NCI-H446 (cell line): ENCODE measurements at places on chromosomes 3 and 15.

- DNase-seq: no peak
These were observed 1.6 kb upstream of the MTHFS start for GRCh38 chr15:79898369-79898768.

- DNase-seq: no peak
These were observed 16.8 kb upstream of the CADPS start for GRCh38 chr3:62892045-62892444.

GRCh38 chr15:37537802-37538201 lies 396.6 kb upstream of the TMCO5A start:
- DNase-seq: no peak

DNA sequence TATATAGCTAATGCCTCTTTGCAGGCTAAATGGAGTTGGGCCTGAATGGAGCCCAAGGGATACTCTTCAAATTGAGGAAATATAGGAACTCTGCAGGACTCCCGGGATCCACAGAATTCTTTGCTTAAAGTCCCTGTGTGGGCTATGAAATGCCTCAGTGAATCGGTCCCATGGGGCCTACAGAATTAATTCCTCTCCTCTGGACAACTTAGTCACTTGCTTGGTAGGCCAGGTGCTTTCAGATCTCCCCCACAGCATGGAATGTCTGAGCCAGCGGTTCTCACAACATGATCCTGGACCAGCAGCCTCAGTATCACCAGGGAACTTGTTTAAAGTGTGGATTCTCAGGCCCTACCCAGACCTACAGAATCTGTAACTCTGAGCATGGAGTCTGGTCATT lies 15.1 kb upstream of the PRICKLE2 start:
- no peak for DNase-seq

GRCh38 chr3:112136959-112137693 lies 4.1 kb upstream of the GCSAM start:
- no peak for DNase-seq

DNA sequence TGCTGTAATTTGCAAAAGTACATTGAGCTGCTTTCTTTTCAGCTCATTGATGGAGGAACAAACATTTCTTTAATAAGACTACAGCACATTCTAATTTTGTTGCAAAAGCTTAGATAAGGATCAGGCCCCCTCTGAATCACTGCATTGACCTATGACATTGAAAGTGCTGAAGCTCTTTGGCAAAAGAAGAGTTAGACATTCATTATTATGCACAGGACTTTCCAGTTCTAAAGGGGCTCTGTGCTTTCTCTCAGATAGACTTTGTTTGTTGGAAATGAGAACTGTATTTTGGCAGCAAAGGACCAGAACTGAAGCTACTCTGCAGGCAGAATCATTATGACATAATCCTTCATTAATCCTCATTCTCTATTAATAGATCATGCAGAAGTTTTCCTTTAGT lies 252.9 kb upstream of the SOX2 start:
- DNase-seq: no peak

DNA sequence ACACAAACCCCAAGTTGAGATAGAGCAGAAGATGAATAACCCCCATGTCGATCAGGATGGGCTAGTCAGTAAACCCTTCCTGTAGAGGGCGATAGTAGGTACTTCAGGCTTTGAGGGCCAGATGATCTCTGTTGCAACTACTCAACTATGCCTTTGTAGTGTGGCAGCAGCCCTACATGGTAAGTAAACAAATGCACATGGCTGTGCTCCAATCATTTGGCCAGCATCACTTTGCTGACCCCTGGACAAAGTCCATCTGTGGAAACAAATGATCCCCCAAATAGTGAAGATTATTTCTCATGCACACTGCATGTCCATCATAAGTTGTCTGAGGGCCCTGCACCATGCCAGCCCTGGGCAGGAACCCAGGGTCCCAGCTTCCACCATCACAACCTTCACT lies 402.2 kb upstream of the PROK2 start:
- no peak for DNase-seq

DNA sequence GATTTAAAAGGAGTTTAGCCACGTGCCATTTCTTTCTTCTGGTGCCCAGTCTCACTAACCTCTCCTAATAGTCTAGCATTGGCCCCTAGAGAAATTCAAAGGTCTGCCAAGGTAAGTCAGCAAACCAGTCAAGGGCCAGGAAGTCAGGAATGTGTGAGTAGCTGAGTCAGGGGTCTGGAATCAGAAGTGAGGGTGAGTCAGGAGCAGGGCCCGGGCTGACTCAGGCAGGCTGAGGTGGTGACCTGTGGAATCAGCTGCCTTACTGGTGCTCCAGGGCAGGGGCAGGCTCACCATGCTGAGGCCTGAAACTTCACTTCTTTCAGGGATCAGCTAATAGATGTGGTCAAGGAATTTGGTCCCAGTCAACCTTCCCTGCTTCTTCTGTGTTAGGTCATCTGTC lies 105.8 kb upstream of the MYZAP start:
- DNase-seq: no peak

DNA sequence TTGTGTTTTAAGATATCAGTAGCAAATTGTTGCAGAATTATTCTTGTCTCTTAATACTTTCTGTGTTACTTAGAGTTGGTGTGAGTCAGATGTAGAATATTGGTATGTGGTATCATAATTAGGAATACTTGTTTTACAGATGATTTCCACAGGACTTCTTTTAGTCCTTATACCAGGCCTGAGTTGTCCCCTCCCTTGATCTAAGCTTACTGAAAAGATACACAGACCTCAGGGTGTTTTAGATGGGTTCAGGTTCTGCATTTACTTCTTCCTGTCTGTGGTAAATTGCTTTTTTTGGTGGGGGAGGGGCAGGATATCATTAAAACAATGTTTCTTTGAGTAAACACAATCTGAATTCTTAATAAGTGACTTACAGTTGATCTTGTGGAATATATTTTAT lies 14.2 kb downstream of the DZIP3 start:
- DNase-seq: no peak

DNA sequence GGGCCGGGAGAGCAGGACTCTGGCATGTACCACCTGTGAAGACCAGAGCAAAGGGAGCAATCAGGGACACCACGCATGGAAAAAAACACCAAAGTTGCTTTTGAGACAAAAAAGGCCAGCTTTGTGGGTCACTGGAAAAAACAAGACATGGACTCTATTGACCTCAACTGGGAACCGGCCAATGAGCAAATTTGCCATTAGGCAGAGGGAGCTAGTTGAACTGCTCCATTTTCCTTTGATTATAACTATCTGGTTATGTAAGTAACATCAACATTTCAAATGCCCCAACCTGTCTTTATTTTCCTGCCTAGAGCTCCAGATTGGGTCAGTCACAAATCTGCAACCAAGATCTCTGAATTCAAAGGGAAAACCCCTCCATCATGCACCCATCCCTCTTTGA lies 86.0 kb downstream of the ZNF385D start:
- DNase-seq: no peak

- DNase-seq: no peak
These were observed 5.0 kb downstream of the CHST13 start for GRCh38 chr3:126528800-126529541.

- DNase-seq: no peak
These were observed 186.9 kb downstream of the ARRDC4 start for GRCh38 chr15:98147415-98147814.

DNA sequence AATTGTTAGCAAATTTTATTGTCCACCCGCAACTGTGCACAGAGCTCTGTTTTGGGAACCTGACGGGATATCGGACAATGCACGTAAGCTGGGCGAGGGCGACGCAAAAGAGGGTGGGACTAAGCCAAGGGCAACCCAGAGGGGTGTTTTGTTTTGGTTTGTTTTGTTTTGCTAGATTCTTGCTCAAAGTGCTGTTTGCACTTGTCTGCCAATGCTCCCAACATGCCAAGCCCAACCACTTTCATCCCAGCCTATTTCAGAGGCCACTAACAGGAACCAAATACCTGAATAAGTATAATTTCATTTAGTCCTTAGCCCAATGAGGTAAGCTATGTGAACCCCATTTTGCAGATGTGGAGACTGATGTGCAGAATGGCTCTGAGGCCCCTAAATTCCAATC lies 9.7 kb upstream of the CMTM7 start:
- no peak for DNase-seq

GRCh38 chr3:112794622-112795172 lies 52.0 kb downstream of the CD200R1L start:
- DNase-seq: no peak

DNA sequence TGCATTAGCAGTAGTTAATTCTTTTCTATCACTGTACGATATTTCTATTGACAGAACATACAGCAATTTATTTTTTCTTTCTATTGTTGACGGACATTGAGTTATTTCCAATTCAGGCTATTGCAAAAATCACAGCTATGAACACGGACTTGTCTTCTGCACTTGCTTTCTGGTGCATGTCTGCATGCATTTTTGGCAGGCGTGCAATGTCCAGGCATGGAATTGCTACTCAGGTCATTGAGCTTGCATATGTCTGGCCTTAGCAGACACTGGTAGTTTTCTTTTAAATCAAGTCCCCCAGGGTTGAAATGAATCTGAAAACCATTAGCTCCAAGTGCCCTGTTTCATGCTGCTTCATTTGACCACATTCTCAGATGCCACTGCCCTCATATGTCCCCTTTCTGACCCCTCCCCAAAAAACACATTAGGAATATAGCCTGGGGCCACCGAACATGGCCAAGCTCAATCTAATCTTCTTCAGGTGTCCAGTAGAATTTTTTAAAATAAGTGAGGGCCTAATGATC lies 72.8 kb downstream of the LRIG1 start:
- no peak for DNase-seq

DNA sequence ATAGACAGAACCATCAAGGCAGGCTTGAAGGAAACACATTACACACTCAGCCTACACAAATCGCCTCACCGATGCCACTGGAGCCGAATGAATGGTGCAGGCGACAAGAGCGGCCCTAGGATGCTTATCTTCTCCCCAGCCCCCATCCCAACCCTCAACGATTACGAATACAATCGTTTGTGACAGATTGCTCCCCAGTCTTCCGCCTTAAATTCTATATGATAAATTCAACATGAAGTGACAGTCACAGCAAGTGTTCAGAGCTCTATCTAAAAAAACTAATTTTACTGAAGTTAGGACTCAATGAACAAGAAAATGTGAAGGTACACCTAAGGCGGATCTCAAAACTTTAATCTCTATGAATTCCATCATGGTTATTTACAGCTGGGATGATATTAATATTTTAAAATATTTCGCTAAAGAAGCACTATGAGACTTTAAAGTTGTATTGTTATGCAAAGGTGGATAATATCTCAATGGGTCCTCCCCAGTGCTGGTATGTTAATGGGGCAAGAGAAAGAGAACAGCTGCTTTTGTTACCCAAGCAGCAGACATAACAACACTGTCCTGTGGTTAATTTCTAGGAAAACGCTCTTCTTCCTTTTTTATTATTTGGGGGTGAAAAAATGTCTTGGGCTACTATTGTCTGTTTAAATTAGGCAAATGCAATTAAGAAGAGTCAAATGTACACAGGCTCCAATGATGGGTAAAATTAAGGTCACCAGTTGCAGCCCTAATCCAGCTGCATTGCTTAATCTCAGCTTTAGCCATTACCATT lies 147.6 kb upstream of the NR2F2 start:
- no peak for DNase-seq

DNA sequence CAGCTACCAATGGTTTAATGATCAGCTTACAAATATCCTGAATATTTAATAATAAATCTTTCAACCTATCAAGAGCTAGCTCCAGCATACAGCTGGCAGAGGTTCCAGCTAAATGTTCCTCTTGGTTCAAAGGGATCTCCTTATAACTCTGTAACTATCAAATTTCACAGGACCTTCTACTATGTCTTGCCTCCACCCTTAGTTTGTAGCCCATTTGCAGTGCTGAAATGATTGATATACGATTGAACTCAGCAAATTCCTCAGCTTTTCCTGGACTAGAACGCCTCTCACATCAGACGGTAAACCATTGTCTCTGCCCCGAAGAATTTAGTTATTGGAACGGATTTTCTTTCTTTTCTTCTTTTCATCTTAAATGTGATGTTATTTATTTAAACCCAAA lies 41.5 kb downstream of the CD200R1L start:
- DNase-seq: no peak

DNA sequence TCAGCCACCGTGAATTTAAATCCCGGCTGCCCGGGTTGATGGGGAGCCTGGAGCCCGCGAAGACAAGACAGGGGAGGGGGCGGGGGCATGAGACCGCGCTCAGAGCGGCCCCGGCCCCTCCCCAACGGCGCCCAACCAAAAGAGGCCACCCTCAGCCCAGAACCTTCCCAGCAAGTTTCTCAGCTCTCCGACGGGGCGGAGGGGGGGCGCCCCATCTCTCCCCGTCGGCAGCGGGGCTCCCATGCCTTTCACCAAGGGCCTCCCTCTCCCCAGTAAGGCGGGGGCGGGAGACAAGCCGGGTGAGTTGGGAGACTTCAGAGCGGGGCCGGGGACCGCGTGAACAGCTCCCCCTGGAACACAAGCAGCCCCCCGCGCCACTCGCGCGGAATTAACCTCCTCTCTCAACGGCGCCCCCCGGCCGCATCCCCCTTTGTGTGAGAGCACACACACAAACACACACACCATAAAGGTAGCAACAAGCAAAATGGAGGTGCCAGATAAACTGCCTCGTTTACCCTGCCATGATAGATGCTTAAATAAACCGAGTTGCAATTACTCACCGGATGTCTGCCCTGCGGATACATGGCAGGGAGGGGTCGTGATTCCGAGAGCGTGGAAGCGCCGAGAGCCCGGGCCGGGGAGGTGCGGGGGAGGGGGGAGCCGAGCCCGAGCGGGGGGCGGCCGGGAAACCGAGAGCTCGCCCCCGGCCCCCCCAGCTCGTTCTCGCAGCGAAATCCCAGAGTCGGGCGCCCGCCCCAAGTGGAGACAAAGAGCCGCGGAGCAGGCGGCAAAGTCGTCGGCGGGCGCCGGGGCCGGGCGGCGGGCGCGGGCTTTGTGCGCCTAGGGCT lies 1.3 kb downstream of the TLE3 start:
- DNase-seq: no peak

DNA sequence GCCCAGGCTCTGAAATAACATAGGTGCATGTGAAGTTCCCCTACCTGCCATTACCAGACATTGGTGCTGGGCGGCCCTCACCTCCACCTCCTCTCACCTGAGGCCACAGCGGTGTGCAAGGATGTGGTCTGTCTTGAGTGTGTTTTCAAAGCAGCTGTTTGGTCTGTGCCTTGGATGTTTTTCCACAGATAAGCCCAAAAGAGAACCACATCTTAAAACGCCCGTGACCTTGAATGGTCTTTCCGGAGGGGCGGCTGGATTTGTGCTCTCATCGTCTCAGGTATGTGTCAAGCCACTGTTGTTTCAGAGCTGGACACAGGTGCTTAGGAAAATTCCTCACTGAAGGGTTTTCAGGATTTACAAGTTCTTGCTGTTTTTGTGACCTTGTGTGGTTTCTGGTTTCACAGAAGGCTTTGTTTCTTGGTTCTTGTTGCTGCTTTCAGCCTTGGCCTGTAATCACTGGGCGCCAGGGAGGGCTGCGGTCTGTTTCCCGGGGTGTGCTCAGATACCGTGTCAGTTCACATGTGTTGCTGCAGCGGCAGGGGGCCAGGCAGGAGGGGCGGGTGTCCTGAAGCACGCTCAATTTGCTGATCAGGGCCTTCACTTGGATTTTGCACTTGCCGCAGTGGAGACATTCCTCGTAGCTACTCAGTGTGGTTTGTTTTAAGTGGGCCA lies 128.4 kb downstream of the IGF1R start:
- no peak for DNase-seq
